ENCODE measurements at places on chromosomes 3 and 15.

DNA sequence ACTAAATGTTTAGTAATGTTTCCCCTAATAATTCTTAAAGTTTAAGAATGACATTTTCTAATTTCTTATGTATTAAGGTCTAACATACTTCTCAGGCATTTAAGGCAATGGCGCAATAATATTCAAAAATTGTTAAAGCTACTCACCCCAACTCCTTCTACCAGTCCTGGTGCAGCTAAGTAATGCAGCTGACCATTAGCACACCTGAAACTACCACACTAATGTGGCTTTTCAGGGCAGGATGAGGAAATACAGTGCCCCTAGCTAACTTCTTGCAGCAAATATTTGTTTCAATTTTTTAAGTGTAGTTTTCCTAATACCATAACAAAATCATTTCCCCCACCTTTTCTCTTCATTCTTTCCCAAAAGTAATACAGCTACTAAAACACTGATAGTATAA, 827.7 kb downstream of the FHIT start:
- no peak for DNase-seq

- no peak for DNase-seq
Measured at GRCh38 chr15:41512512-41512939, 1.1 kb downstream of the LTK start.

DNA sequence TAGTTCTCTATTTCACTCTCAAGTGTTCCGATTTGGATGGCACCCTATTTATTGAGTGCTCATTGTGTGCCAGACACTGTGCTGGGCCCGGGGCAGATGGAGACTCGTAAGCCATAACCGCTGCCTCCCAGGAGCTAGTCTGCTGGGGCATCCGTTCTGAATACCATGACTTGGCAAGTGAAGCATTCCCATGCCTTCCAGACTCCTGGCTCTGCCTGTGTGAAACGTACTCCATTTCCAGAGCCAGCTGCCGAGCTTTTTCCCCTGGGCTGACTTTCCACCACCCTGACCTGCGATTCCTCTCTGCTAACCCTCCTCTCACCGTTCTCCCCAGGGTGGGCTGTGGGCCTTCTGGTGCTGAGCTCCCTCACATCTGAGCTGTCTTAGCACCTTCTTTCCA, 303.1 kb upstream of the CTDSPL start:
- DNase-seq = no peak

- DNase-seq = no peak
Measured at GRCh38 chr3:16482194-16482769, 31.2 kb downstream of the RFTN1 start.

DNA sequence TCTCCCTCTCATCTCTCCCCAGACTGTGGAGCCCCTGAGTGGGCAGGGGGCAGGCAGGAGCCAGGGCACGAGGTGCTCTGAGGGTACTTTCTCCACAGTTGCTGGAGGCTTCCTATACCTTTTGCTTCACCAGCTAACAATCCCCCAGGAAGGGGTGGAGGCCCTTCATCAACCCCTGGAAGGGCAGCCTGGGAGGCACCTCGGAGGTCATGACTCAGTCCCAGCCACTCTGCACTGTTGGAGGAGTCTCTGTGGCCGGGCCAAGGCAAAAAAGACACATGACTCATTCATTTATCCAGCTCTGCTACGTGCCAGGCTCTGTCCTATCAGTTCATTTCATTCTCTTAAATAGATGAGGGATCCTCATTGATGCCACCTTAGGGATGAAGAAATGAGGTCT, 15.6 kb upstream of the KY start:
- no peak for DNase-seq

- DNase-seq = no peak
Measured at GRCh38 chr3:149751551-149751950, 738 bp downstream of the COMMD2 start.

DNA sequence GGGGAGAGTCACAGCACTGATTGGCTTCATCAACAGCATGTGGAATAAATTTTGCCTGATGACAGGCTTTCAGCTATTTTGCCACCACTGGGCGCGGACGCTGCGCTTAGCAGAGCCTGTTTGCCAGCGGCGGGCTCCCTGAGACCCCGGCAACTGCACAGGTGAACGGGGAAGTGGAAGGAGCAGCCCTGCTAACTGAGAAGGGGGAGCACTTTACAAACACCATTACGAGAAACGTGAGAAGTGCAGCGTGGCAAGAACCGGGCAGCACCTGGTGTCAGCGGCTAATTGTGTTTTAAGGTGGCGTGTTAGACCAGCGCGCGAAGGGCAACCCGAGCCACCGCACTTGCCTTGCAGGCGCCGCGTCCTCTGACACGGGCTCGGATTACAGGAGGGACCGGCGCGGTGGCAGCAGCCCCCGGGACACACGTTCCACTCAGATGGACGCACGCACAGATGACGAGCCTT, 307.8 kb upstream of the ARRDC4 start:
- DNase-seq = no peak

- no peak for DNase-seq
Measured at GRCh38 chr3:4938281-4938982, 40.8 kb upstream of the BHLHE40 start.

- no peak for DNase-seq
Measured at GRCh38 chr3:139444446-139444845, 31.9 kb downstream of the RBP2 start.

- no peak for DNase-seq
Measured at GRCh38 chr15:77380033-77380432, 39.9 kb downstream of the PEAK1 start.

DNA sequence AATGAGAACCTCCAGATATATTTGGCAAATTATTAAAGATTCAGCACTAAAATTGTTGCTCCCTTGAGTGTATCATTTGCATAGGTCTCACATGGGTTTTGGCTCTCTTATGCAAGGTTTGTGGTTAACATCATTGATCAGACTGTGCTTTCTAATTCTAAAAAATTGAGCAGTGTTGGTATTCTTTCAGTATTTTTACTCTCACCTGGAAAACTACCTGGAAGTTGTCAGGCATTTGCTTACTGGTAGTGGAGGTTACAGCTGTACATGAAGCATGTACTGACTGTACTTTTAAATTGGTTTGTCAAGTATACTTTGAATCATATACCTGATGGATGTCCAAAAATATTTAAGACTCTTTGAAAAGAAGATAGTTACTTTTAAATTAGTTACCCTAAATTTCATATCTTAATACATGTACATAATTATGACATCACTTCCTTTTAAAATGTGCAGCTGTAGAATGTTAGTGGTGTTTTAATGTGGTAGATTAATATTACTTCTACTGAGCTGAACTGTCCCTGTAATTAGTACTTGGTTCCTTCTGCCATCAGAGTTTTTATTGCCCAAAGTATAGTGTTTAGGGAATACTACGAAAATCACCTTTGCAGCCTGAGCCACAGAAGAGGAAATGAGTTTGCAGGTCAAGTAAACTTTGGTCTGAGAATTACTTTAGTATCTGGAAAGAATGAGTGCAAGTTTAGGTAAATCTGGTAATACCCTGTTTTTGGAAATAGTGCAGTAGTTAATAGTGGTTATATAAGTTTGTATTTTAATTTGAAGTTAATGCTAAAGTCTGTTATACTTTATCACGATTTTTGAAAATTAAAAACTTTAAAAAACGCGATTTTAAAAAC, 2.8 kb downstream of the CHD2 start:
- no peak for DNase-seq

DNA sequence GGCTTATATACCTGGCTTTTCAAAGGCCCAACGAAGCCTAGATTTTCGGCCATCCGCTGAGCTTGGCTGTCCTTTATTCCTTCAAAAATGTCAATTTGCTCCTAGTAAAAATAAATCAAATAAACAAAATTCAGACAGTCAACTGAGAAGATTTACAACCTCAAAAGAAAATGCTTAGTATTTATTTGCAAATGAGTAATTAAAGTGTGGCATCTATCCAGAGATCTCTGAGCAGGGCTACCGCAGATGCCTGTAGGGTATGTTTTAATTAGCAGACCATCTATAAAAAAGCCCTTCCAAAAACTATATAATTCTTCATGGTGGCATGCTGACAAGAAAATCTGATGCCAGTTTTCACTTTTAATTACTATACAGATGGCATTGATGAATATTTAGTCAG, 136.2 kb downstream of the SUCLG2 start:
- DNase-seq = no peak
